NB4 (cell line): ENCODE measurements at places on chromosomes 5 and 9.

- DNase-seq = no peak
Measured at GRCh38 chr9:115770521-115770920, 383.1 kb upstream of the PAPPA start.

GRCh38 chr9:8356406-8356805, 556.8 kb upstream of the DMAC1 start:
- no peak for DNase-seq

DNA sequence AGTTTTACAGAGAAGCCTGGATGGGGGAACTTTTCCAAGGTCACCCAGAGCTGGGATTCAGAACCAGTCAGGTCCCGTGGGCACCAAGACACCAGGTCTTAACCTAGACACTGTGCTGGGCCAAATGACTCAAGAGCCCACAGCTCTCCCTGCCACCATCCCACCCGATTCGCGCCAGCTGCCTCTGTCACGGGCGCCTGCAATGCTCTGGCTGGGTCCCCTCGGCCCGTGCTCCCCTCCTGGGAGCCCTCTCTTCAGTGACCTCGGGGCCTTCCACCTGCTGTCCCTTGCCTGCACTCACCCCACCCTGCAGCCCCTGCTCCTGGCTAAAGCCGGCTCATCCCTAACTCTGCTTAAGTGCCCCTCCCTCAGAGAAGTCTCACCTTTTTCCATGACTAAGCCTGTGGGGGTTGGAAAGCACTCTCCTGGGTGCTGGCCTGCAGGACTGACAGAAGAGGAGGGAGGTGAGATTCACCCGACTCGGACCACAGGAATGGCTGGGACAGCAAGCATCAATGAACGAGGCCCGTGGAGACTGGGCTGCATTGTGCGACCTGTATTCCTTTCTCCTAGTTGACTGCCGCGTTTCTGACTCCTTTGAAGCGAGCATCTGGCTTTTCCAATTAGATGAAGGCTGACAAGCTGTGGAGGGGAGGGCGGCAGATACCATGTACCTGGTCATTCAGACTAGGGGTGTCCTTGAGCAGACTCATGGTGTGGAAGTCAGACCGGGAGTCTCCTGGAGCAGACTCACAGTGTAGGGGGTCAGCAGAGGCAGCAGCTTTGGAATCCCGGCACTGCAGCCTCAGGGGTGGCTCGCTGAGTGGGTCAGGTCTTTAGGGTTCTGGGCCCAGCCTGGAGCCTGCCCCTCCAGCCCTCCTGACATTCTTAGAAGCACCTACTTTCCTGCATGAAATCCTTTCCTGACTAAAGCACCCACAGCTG, 5.8 kb upstream of the IL4 start:
- no peak for DNase-seq

- no peak for DNase-seq
Measured at GRCh38 chr9:36889844-36890243, 144.2 kb downstream of the PAX5 start.

DNA sequence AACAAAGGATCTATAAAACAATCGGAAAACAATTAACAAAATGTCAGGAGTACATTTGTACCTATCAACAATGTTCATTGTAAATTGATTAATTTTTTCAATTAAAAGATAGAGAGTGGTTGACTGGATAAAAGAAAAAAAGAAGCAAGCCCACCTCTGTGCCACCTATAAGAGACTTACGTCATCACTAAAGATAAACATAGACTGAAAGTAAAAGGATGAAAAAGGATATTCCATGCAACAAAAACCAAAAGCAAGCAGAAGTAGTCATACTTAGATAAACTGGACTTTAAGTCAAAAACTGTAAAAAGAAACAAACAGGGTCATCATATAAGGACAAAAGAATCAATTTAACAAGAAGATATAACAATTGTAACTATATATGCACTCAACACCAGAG, 197.4 kb downstream of the RASEF start:
- no peak for DNase-seq

DNA sequence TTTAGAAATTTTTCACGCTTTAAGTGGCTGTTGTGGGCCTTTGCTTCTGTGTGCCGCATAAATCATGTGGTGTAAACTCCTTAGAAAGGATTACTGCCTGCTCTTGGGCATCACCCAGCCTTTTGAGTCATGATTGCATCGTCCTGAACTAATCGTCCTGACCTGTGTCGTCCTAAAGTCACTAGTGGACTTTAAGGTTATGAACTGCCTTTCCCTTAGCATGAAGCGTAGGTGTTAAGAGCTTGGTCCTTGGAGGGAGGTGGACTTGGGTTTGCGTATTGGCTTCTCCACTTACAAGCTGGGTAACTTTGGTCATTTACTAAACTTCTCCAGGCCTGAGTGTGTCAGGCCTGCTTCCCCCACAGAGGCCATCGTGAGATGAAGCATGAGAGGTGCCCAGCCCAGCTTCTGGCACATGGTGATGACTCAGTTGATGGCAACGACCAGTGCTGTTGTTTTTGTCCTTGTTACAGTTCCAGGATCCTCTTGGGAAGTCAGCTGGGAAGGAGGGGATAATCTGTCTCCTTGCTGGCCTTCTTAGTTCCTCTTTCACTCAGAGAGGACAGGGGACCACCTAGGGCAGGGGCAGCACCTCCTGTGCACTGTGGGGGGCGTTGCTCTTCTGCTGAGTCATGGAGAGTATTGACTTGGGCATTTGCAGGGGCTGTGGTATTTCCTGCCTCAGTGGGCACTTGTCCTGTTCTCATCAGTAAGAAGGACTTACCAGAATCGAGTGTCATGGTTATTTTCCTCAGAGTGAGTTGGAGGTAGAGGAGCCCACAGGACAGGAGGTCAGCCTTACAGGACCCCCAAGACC, 54.2 kb upstream of the NCS1 start:
- peak; percentile 49 for DNase-seq

DNA sequence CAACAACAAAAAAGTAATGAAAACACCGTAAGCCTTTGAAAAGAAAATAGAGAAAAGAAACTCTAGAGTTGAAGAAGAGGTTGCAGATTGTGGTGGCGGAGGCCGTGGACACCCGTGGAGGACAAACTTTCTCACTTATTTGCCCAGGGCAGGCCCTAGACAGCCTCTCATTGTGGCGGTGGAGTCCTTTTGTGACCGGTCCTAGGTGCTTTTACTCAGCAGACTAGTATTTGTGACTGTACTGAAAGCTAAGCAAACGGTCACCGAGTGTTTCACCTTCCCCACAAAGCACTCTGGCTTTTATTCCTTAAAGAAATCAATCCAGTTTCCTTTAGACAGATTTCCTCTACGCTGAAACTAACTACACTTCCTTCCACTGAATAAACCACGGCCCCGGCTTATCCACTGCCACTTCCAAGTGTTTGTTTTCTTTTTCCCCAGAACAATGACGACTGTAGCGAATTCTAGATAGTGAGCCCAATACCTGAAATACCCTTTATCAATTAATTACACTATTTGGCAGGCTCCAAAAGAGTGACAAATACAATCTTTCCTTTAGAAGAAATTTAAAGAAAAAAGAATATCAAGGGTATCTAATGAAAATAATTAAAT, 210.2 kb upstream of the TARS1 start:
- no peak for DNase-seq

DNA sequence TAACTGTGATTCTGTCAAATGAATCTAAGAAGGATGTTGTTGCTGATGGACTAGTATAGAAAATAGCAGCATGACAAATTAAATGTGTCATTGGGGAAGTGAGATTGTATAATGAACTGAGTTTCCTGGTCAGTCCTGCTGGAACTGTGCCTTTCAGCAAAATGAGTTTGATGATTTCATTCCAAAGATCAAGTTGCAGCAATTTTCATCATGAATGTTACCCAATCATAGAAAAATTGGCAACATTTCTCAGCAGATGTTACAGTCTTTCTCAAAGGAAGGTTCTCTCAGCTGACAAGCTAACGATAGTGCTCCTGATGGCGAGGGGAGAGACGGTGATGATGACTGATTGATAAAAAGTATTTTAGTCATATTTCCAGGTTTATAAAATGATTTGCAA, 10.7 kb downstream of the PCDHAC2 start:
- DNase-seq = no peak

GRCh38 chr9:83401328-83401900, 136.8 kb downstream of the FRMD3 start:
- DNase-seq = no peak
